ENCODE measurements at places on chromosomes 16 and 17.

DNA sequence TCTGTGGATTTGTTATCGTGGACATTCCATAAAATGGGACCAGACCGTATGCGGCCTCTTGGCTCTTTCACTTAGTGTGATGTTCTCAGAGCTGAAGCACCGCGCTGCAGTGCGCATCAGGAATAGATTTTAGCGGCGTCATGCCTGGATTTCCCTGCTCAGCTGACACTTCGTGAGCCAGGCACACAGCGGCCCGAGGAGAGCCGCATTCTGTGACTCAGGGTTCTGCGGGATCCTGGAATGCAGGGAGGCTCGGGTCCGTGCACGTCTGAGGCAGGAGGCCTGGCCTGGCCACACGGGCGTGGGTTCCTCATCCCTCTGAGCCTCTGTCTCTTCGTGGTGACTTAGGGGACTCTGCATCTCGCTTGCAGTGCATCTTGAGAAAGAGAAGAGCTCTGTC is 13.4 kb downstream of the CBFA2T3 start:
- no peak for DNase-seq

DNA sequence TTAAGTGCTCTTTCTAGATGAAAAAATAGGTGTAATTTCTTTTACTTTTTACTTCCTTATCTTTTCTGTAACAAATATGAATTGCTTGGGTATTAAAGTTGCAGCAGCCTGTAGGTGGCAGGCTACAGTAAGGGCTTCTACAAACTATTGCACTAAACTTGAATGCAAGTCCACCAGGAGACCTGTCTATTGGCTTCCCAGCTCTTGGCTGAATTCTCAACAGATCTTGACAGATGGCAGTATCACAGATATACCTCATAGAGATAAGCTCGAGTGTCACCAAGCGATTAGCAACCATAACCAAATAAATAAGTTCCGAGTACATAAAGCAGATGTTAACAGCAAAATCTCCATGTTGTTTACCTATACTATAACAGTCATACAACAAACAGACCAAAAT is 5.9 kb downstream of the BBS2 start:
- peak; percentile 35 for DNase-seq

GRCh38 chr17:44219616-44220212 is at the start of gene UBTF:
Gene UBTF, minus strand, starts transcription at chr17:44219675. Its CDS starts 1,446 bp downstream, at chr17:44218229.
- DNase-seq, result peak; percentile 53

- no peak for DNase-seq
Observed at GRCh38 chr17:2611627-2612026, 18.2 kb downstream of the PAFAH1B1 start.

- no peak for DNase-seq
Observed at GRCh38 chr17:64920419-64921172, 1.3 kb upstream of the LRRC37A3 start.

DNA sequence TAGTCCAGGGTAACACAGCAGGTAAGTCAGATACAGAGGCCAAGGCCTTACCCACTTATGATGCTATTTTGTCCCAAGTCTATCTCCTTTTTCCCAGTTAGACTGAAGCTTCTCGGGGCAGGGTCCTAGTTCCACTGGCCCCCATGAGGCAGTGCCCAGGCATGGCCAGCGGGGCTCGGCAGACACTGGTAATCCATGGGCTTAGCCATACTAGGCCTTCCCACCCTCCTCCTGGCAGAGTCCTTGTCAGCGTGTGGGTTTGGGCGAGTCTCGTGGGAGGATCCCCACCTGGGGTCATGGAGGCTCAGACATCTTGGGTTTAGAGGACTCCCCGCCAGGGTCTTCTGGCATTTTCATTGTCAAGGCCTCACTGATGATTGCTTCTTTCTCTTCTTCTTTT is 84.7 kb upstream of the BRD7 start:
- DNase-seq, result no peak

DNA sequence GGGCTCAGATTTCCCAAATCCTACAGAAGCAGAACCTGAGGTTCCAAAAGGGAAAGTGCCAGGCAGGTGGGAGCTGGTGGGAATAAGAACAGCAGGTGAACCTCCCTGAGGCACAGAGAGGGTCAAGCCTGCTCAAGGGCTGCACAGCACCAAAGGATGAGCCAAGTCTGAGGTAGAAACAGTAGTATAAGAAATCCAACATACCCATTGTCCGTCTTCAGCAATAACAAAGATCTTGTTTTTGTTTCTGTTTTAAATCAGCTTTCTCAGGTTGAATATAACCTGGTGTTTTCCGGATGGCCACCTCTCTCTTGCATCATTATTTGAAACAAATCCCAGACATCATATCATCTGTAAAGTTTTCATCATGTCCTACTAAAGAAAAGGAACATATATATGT is 10.6 kb upstream of the CES3 start:
- no peak for DNase-seq

- DNase-seq, result no peak
Observed at GRCh38 chr17:48385319-48385718, 44.7 kb downstream of the SKAP1 start.

DNA sequence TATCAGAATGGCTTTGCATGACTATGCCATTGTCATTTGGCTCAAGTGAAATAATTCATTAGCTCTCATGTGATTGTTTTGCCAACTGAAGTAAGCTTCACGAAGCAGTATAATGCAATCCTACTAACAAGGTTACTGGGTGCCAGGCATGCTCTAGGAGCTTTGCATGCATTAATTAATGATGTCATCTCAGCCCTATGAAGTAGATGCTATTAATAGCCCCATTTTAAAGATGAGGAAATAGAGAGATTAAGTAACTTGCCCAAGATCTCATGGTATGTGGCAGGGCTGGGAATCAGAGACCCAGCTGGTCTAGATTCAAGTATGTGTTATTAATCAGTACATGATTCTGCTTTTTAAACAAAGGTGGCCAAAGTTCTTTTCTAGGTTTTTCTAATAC is 14.1 kb downstream of the KRT39 start:
- DNase-seq, result no peak

- DNase-seq, result no peak
Observed at GRCh38 chr16:12207939-12208338, 231.4 kb downstream of the SNX29 start.

DNA sequence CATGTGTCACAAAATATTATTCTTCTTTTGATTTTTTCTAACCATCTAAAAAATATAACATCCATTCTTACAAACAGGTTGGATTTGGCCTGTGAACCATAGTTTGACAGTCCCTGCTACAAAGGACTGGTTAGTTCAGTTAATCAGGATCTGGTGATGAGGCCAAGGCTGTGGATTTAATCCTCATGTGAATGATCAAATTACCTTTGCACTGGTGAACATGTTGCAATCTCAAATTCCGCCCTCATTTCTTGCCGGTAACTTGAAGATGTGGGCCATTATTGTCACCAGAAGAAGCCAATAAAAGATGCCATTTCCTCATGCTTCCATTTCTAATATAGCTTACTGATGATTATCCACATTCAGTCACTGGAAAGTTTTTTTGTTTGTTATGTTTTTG is 35.3 kb upstream of the YPEL2 start:
- no peak for DNase-seq

DNA sequence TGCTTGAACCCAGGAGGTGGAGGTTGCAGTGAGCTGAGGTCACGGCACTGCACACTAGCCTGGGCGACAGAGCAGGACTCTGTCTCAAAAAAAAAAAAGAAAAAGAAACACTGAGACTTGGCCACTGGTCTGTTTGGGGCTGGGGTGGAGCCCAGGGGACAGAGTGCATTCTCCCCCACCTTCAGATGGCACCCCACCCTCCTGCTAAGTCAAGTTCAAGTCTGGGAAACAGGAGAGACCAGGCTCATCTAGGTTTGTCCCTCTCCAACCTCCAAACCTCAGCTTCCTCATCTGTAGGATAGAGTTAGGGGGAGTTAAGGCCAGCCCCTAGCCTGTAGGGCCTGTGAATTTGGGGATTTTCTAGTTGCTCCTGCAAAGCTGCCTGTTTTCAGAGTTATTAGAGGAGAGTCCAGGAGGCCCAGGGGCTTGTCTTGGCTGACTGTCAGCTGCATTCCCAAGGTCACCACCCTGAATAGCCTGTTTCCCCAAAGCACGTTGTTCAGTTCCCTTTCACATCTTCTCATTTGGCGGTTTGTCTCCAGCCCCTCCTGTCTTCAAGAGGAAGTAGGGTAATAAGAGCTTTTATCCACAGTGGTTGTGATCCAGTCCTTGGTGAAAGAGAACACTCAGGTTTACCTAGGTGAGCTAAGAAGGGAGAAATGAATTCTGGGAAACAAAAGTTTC is 2.2 kb downstream of the MT3 start:
- DNase-seq, result no peak

DNA sequence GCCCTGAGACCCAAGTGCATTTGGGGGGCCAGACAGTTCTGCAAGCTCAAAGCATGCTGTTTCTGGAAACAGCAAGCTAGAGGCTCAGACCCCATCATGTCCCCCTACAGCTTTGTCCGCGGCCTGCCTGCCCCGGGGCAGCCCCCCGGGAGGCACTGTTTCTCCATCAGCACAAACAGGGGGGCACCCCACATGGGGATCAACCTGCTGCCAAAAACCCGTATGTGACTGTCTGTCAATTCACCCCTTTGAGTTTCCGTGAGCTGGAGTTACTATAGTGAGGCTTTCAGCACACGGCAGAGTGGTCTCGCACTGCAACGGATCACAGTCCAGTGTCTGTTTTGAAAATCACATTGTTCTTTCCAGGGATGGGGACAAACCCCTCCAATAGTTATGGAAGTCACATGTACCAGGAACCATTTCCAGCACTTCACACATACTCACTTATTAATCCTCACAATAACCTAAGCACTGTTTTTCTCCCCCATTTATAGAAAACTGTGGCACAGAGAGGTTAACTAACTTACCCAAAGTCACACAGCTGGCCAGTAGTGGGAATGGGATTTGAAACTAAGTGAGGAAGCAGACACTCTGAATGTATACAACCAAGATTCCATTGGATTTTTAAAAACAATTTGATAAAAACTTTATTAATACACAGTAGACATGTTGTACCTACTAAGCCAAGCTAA is 269.0 kb downstream of the C16orf95 start:
- DNase-seq, result no peak

DNA sequence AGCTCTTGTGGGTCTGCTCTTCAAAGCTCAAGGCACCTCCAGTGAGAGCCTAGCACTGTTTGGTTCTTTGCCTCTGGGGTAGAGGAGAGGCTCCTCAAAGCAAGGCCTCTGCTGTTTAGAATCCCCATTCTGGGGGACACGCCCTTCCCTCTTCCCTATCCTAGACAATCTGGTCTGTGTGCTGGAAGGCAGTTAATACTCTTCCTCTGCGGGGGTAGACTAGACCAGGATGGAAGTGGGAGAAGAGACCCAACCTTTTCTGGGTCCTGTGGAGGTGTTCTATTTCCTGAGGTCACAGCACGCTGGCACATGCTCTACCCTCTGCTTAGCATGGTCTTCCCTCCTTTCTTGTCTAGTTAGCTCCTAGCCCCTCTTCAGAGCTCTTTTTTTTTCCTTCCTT is 7.7 kb downstream of the ERAL1 start:
- DNase-seq, result no peak

DNA sequence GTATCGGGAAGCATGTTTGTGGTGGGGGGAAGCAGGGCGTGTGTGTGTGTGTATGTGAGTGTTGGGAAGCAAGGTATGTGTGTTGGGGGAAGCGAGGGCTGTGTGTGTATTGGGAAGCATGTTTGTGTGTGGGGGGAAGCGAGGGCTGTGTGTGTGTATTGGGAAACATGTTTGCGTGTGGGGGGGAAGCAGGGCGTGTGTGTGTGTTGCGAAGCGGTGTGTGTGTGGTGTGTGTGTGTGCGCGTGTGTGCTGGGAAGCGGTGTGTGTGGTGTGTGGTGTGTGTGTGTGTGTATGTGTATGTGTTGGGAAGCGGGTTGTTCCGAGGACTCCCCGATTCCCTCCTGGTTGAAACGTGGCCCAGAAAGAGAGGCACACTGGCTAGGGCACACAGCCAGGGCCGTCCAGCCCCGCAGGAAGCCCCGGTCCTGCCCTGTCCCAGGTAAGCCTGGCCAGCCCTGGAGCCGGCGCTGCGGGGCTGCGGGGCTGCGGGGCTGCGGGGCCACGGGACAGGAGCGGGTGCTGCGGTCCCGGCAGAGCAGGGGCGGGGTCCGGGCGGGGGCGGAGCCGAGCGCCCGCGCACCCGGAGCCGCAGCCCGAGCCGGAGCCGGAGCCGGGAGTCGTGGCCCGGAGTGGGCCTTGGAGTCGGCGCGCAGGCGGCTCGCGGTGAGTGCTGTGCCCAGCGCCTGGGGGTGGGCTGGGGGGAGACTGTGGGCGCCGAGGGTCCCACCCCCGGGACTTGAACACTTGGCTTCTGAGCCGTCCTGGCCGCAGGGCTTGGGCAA is at the start of gene NOD2:
Gene NOD2, plus strand, starts transcription at position 608 of the 783 bp plus-strand sequence. CDS start 5,890 bp downstream, outside the sequence.
- DNase-seq, result no peak

DNA sequence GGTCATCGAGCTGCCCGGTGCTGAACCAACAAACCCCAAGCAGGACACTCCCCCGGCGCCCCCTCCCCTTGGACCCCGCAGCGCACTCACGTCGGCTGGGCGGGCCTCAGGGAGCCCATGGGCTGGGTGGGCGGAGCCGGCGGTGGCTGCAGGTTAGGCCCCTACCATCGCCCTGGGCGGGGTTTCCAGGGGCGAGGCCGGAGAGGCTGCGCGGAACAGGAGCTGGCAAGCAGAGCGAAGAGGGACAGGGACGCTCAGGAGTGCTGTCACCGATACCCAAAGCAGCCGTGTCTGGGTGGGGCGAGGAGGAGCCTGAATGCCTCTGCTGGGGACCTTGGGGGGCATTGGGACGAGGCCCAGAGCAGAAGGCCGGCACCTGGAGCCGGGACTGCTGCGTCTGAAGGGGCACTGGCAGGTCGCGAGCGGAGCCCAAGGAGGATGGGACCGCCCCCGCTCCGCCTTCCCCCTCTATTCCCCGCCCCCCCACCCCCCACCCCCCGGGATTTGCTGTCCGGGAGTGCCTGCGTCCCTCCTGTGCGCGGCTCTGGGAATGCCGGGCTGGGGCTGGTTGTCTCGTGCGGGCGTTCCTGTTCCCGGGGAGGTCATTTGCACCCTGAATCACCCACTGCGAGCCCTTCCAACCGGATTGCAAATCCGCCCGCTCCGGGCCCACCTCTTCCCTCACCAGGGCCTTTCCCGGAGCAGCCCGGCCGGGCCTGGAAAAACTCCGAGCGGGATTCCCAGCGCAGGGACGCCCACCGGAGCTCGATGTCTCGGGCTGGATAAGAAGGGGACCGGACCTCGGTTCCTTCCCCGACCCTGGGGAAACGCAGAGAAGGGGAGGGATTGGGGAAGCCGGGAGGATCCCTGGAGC is 902 bp downstream of the ARHGAP27 start:
- peak; percentile 44 for DNase-seq

DNA sequence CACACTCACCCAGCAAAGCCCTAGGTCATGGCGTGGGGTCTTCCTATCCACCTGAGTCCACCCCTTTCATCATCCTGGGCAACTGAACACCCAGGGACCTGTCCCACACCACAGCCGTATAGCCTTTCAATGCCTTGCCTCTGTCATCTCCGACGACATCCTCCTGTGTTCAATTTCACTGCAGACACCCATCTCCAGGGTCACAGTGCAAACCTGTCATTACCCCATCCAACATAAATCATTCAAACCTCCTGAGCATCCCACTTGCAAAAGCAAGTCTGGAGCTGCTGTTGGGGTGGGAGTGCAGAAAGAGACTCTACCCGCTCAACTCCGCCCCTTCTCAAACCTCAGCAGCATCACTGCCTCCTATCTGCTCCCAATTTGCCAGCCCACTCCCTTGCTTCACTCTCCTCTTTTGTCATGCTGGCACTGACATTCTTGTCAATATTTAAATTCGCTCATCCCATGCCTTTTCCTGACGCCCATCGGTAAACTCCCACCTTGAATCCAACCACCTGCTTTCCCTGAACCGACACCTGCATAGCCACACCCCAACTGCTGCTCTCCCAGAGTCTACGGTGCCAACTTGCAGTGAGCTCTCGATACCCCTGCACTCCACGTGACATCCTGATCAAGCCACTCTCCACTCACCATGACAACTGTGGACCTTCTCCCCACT is 37.0 kb downstream of the MARF1 start:
- DNase-seq, result no peak

Data from nucleus accumbens (tissue), 56 donors.